ENCODE measurements at places on chromosomes 6 and 20.

- no peak for DNase-seq
These were observed at the start of gene NRSN1 for GRCh38 chr6:24125980-24126379. NRSN1 (plus strand) TSS chr6:24126215; CDS start chr6:24134328, 8,113 bp downstream.

DNA sequence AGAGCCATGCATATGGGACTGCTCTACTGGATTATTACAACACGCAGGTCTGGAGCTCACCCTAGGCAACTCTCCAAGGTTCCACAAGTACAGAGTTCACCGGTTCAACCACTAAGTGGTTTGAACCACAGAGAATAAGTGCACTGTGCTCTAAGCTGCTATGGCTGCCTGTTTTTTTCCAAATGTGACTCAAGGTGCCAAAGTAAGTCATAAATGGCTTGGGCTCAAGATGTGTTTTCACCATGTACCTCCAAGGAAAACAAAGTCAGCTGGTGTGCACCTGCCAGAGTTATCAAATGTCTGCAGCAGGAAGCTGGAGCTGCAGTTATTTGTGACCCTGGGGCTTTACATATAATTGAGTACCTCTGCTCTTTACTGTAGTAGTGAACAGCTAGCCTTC lies 76.7 kb downstream of the PREP start:
- no peak for DNase-seq

DNA sequence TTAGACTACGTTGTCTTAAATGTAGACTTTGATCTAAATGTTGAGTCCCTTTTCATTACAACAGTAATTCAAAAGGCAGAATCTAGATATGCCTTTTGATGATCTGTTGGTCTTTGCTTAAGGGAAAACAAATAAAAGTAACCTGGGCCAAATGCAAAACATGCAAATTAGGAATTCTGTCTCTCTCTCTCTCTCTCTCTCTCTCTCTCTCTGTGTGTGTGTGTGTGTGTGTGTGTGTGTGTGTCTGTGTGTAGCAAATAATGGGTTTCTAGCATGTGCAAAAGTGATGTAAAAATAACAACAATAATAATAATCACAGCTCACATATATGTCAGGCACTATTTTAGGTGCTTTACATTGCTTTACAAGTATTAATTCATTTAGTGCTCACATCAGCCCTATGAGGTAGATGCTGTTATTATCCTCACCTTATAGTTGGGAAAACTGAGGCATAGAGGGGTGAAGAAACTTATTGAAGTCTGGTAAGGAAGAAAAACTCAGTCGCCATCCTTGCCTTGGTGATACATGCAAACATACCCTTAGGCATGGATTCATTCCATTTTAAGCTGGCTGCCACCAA lies 160.3 kb upstream of the ZNF217 start:
- DNase-seq: no peak

GRCh38 chr6:19013026-19013705 lies 626.0 kb downstream of the RNF144B start:
- no peak for DNase-seq

- DNase-seq: no peak
These were observed 11.6 kb upstream of the NTSR1 start for GRCh38 chr20:62696989-62697388.

DNA sequence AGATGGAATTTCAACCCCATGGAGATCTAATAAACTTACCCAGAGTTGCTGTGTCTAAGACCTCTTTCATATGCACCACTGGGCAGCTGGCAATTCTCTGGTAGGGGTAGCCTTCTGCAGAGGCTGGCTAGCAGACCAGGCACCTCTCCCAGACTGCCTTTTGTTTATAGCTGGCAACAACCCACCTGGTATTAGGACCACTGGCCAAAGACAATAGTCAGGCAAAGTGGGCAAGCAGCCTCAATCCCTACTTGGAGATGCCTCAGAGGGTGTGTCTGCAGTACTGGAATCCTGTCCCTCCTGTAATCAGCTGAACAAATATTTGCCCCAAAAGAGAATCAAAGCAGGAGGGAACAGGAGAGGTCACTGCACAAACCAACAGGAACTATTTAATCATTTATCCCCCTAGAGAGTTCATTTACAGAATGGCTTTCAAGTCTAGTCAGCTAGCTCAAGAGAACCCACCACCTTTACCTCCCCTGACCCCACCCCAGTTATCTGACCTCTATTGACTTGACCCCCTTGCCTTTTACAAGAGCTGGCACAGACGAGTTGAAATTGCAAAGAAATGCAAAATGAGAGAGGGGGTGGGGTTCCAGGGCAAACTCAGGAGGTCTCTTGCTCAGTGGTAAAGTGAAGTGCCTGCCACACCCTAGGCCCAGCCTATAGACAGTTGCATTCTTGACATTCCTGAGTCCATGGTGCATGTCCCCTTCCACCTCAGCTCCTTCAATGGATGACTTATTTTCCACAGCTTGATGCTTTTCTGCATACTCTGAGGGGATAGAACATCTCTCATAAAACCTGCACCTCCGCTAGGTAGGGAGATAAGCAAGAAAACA lies 2.8 kb downstream of the BCL2L1 start:
- no peak for DNase-seq

DNA sequence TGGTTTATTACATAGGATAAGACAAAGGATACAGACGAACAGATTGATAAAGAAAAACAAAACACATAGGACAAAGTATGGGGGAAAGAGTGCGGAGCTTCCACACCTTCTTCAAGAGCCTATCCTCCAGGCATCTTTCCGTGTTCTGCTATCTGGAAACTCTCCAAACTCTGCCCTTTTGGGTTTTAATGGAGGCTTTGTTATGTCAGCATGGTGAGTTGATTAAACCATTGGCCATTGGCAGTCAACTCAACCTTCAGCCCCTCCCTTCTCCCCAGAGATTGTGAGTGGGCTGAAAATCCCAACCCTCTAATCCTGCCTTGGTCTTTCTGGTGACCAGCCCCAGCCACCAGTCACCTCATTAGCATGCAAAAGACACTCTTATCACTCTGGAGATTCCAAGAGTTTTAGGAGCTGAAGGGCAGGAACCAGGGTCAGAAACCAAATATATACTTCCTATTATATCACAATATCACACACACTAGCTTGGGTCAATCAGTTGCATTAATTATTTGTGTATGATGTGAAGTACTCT lies 23.8 kb downstream of the HLA-DOB start:
- DNase-seq: no peak

GRCh38 chr20:59827138-59828056 lies 106.0 kb downstream of the SYCP2 start:
- no peak for DNase-seq

DNA sequence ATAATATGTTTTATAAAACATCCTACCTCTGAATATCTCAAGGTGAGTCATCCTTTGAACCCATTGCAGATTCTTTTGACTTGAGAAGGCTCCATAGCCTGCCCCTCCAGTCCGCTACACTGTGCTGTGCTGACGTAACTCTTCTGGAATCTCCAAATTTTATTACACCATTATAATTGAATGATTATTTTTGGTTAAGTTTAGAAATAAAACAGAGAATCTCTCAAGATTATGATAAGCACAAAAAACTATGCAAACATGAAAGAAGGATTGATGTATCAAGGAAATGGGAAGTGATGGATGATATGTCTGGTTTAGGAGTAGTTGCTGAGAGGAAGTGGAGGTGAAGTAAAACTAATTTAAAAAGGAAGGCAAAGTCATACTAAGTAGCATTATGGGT lies 1021.3 kb downstream of the HACE1 start:
- DNase-seq: no peak

GRCh38 chr20:46203510-46203837 lies 85.4 kb downstream of the CD40 start:
- no peak for DNase-seq

- DNase-seq: no peak
These were observed 148.4 kb upstream of the FBXL4 start for GRCh38 chr6:99096170-99096569.

DNA sequence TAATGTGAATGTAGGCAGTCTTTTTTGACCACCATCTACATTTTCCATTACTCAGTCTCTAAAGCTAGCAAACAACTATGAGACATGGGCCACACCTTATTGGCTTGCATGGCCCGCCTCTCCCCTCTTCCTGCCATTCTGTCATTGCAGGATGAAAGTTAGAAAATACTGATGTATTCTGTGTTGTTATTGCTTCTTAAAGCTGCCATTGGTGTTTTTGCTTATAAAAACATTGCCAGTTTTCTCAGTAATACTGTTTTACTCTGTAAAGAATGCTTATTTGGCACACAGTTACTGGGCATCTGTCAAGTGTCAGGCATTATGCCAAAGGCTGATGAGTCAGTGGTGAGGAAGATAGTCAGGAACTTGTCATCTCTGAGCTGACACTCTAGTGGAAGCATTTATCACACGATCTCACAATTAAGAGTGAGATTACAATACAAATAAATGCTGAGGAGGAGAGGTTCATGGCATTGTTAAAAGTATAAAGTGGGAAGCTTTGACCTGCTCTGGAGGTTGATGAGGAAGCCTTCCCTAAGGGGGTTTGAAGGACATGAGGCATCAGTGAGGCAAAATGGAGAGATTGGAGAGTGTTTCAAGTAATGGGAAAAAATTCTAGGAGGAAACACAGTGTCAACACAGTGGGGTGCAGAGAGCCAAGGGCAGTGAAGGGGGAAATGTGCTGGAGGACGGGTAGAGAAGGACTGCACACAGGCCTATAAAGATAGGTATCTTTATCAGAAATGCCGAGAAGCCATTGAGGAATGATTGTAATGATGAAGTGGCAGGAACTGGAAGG lies 14.7 kb downstream of the KLHL32 start:
- no peak for DNase-seq

DNA sequence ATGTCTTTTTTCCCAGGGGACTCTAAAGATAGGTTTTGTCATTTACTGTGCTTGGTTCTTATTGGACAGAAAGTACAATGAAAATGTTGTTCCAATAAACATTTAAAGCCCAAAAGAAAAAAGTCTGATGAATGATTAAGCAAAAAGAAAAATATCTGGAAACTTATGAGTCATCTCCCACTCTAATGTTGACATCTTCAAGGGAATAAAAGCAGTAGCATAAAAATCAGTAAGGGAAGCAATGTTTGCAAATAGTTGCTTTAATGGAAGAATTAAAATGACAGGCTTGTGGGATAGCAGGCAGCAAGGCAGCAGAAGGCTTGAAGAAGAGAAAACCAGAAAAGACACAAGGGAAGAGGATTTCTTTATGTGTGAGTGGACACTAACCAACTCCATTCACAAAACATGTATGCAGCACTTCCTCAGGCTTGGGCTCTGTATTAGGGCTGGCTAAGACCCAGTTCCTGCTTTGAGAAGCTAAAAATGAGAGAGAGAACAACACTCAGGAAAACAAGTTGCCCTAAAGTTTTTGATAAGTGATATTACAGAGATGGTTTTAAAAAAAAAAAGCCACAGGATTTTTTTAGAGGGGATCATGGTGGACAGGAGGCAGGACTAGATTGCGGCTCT lies 263.2 kb upstream of the NT5E start:
- DNase-seq: no peak

GRCh38 chr20:41078329-41078728 lies 49.7 kb downstream of the TOP1 start:
- peak; percentile 20 for DNase-seq

DNA sequence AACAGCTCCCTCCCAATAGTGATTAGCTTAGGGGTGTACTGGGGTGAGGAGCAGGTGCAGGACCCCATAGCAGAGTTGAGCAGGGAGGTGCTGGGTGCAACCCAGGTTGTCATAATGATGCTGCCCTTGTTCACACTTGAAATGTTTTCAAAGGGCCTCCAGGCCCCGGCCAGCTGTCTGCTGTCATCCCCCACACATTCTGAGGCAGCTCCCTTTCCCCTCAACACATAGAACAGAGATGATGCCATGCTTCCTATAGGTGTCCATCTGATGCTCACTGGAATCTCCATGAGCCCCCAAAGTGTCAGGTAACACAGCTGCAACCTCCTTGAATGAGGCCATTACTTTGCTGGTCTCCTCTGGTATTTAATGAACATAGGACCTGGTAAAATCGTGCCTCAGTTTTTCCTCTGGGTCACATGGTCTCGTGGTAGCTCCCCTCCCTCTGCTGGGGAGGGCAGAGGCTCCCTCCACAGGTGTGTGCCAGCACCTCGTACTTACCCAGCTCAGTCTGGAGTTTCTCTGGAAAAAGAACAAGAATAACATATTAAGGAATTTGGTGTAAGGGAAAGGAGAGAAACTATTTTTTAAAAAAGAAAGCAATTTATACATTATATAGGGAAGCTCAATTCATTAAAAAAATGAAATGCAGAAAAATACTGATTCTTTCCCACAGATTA lies 5.6 kb downstream of the BTNL2 start:
- DNase-seq: no peak

DNA sequence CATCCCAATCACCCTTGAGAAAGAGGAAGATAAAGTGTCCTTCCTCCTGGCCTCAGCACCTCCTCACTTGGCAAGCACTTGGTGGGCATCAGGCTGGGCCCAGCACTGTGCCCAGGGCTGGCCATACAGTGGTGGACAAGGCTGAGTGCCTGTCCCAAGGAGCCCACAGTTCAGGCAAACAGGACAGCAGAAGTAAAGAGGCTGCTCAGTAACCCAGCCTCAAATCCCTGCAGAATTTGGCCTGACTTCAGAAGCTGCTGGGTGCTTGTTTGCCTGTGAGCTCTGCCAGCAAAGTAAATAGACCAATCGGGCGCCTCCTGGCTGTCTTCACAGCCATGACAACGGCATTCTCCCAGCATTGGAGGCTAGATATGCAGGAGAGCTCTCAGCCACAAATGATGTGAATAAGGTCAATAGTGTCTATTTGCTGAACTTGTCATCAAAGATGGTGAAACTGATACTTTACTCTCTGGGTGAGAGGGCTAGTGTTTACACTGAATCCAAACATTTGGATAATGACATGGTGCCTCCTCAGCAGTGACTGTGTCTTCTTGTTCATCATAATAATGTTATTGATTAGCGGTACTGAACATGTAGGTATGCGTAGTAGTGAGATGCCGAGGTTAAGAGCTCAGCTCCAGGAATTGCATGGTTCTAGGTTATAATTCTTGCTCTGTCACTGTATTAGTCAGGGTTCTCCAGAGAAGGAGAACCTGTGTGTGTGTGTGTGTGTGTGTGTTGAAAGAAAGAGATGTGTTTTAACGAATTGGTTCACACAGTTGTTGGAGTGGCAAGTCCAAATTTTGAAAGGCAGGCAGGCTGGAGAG lies 36.9 kb upstream of the FANCE start:
- peak; percentile 47 for DNase-seq

- DNase-seq: no peak
These were observed 1.1 kb upstream of the SLC22A23 start for GRCh38 chr6:3457710-3458602.

DNA sequence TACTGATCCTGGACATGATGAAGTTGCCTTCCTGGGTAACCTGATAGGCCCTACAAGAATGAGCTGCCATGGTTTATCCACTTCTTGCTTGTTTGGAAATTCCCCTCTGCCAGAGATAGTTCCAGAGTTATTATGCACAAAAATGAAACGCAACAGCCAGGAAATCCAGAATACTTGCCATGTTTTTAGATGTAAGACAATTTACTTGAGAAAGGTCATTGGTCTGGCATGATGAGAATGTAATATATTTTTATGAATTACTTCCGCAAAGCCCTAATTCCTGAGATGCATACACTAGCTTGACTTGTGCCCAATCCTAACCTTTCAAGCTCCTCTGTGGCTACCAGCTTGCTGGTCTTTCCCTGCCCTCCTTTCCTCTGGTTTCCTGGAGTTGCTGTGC lies 27.9 kb upstream of the NT5E start:
- DNase-seq: no peak

- DNase-seq: no peak
These were observed 49.9 kb upstream of the PBOV1 start for GRCh38 chr6:138267971-138268895.

Data from non-pigmented ciliary epithelial cell (primary cell).